ENCODE measurements at places on chromosomes 1 and 21.

GRCh38 chr21:15676935-15677334 lies 52.8 kb upstream of the USP25 start:
- DNase-seq = no peak

- no peak for DNase-seq
These were observed 99.1 kb downstream of the NIBAN1 start for GRCh38 chr1:184875218-184875617.

DNA sequence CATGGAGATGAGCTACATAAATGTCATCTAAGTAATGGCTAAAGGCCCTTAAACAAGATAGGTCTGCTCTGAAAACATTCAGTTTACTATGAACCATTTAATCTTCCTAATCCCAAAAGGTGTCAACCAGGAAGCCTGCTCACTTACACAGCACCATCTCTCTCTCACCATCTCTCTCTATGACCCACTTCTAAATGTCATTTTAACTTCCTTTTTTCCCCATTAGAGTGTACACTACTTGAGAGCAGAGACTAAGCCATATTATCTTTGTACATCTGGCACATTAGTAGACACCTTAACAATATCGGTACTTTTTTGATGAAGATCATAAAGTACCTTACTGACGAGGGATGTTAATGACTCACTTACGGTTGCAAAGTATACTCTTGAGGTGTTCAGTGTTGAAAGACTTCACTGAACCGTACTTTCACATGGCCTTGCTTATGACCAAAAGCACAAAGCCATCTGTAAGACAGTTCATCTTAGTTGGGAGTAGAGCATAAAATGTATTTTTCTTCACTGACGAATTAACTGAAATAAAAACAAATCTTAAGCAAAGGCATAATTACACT lies 25.4 kb downstream of the FBXO42 start:
- no peak for DNase-seq

GRCh38 chr21:34642211-34643075 lies 26.4 kb upstream of the CLIC6 start:
- DNase-seq = no peak

GRCh38 chr1:150235294-150235851 lies 539 bp downstream of the ANP32E start:
- no peak for DNase-seq

GRCh38 chr1:59683197-59683596 lies 131.6 kb upstream of the HOOK1 start:
- DNase-seq = no peak

- DNase-seq = no peak
These were observed 98.0 kb upstream of the NR5A2 start for GRCh38 chr1:199929556-199929955.

DNA sequence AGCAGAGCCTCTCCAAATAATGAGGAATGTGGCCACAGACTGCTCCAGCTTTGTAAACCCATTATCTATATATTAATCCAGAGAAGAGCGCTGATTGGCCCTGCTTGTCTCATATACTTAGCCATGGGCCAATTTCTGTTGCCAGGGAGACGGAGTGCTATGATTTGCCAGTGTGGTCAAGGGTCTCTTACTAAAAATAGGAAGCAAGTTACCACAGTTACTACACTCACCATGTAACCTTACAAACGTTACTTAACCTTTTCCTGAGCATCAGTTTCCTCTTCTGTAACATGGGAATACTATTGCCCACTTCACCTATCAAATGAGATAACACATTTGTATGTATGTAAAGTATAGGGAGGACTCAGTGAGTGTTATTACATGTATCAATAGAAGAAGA lies 7.7 kb upstream of the S100A2 start:
- DNase-seq = no peak

DNA sequence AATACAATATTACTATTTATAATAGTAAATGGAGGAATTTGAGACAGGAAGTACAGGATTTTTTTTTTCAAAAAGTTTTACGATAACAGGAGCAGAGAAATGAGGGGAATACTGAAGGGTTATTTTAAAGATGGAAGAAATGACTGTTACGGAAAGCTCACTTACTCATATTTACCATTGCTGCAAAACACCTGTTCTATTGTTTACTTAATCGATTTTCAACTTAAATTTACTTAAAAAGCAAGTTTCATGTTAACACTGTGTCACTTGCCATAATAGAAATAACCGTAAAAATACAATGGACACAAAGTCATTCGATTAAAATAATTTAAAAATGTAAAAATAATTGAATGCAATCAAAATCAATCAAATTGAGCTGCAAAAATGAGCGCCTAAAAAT lies 3.4 kb upstream of the EXO1 start:
- DNase-seq = no peak

DNA sequence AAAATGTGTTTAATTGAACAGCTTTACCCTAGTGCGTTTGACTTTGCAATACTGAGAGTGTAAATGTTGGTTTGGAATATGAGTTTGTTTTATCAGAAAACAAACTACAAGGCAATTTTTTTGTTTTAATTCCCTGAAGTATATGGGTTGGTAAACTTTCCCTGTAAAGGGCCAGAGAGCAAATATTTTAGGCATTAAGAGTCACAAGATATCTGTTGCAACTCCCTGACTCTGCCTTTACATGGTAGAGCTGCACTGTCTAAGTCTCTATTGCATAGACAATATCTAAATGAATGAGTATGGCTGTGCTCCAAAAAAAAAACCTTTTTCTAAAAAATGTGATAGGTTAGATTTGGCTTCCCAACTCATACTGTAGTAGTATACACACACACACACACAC lies 115.1 kb upstream of the PBX1 start:
- DNase-seq = no peak

- no peak for DNase-seq
These were observed 2.6 kb downstream of the NDC1 start for GRCh38 chr1:53835491-53835890.

- no peak for DNase-seq
These were observed 148.2 kb downstream of the PRDM16 start for GRCh38 chr1:3217181-3217641.

GRCh38 chr1:177926201-177926600 lies 43.7 kb downstream of the SEC16B start:
- no peak for DNase-seq

DNA sequence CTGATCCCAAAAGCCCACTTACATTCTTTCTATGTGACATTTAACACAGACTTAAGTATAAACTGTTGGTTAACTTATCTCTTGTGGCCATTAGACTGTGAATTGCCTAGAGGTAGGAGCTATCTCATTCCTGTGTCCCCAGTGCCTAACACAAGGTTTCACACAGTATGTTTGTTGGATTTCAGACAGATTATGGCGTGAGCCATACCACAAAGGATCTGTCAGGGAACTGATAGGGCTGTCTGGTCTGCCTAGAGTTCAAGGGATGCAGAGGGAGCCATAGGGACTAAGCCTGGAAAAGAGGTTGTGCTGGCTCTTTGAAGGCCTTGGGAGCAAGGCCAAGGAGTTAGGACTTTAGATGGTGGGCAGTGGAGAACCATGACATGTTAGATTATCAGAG lies 40.0 kb downstream of the MEF2D start:
- DNase-seq = no peak

DNA sequence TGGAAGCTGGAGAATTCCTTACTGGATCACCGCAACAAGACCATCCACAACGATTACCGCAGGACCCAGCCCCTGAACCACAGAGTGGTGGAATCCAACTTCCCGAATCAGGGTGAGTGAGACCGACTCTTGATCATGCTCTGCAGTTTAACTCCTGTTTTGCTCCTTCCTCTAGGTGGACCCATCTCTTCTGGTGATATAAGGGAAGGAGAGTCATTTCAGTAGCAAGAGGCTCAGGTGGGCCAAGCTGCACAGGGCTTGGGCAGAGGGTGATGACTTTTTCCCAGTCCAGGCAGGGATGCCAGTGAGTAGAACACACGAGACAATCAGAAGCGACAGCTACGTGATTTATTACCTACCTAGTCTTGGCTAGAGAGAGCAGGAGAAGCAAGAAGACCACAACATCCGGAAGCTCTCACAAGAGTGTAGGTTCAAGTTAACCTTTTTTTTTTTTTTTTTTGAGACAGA lies 25.2 kb downstream of the CA6 start:
- DNase-seq = no peak

DNA sequence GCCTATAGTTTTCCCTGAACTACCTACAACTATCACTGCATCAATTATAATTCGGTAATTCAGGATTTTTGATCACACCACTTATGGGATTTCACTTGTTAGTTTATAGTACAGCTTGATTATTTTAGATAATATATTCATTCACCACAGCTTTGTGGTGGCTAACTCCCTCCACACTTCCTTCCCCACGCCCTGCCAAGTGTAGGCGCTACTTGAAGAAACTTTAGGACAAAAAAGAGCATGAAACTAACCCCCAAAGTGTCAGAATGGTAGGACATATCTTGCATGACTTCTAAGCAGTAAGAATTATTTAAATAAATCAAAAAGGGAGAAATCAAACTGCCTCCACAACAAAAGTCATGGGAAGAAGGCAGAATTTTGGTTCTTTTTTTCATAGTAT lies 70.1 kb downstream of the LHX9 start:
- no peak for DNase-seq

DNA sequence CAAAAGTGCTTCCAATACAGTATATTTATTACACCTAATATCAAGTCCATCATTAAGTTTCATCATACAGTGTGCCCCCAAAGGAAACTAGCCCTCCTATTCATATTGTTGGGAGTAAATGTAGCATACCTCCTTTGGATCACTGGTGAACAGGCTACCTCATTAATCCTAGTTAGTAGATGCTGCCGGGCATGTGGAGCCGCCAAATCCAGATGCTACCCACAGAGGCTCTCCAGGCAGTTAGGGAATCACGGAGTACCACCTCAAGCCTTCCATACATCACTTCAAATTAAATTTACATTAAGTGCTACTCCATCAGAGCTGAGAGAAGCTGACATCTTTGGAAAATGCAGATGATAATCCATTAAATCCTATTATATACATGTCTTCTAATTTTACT lies 121.7 kb upstream of the FOXD3 start:
- DNase-seq = no peak

DNA sequence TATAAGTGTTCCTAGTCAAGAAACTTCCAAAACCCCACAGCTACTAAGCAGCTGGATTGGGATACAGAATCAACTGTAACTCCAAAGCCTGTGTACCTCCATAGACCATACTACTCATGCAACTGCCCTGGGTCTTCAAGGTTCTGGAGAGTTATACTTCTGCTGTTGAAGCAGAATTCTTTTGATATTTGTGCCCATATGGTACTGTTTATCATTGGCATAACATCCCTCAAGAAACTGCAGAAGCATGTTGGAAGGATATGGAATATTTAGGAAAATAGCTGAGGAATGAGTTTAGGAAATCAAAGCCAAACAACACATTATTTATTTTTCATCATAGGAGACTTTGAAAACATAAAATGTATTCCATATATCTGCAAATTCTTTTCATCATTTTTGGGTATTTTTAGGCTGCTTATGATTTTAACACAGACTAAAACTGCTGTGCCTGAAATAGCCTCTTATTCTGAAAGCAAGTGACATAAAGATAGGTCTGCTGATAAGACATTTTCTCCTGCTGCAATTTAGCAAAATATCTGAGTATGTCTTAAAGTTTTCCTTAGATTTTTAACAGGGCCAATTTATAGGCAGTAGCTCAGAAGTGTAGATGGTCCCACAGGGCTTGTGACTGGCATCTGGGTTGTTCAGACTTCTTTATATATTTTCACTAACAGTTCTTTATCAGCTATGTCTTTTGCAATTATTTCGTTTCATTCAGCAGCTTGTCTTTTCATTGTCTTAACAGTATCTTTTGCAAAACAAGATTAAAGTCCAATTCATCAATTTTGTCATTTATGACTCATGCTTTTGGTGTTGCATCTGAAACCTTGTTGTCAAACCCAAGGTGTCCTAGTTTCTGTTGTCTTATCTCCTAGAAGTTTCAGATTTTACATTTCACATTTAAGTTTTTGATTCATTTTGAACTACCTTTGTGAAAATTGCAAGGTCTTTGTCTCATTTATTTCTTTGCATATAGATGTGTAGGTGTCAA lies 41.1 kb upstream of the ZNF124 start:
- DNase-seq = no peak

GRCh38 chr1:214476986-214477870 lies 74.2 kb downstream of the PTPN14 start:
- DNase-seq = no peak

DNA sequence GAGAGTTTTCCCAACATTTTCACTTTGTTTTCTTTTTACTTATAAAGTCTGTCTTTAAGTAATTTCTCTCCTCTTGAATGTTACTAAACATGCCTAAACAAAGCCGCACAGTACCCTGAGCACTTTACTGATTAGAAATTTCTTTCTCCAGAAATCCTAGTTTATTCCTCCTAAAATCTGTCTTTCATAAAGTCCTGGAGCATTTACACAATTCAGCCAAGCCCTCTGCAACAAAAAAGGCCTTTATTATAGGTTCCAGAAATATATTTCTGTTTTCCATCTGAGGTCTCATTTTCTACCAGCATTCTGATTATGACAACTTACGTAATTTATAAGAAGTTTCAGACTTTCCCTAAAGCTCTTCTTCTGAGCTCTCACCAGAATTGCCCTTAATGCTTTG lies 549.5 kb upstream of the OLFM3 start:
- DNase-seq = no peak

GRCh38 chr1:87215592-87215991 lies 113.1 kb upstream of the LMO4 start:
- no peak for DNase-seq

DNA sequence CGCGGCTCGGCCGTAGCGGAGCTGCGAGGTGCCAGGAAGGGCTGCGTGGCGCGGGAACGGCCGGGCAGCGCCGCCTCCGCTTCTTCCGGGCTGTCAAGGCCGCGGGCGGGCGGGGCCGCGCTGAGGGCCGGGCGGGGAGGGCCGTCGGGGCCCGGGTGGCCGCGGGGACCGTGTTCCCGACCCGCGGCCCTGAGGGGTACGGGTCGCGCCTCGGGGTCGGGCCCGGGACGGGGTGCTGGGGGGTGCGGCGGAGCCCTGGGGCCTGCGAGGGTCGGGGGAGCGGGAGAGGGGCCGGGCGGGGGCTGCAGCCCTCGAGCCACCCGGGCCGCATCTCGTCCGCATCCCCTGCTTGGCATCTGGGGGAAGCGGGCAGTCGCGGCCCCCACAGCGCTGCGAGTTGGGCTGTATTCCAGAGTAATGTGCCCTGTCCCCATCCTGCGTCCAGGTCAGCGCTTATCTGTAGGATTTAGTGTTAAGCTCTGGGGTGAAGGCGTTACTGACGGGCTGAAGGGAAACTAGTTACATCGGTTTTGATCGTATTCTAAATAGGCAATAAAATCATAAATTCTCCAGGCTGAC lies 379 bp downstream of the RER1 start:
- DNase-seq = no peak

DNA sequence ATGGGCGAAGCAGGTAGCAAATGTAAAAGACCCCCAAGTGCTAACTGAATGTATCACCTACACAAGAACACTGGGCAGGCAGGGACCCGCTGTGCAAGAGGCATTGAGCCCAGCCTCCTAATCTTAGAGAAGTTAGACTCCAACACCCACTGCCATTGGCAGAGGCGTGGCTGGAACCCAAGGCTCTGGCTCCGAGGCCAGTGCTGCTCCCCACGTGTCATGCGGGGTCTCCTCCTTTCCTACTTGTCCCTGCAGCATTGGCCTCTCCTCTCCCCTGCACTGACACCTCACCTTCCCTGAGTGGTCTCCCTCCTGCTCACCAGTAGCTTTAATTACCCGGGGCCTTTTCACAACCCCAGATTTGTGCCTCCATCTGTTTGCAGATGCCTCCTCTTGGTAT lies 107.0 kb downstream of the GALNT2 start:
- DNase-seq = no peak

Measured in stimulated activated CD4-positive, alpha-beta T cell treated with anti-CD3 and anti-CD28 coated beads, TNF-alpha, amount 100 ng/mL, for 48 hours (primary cell).